Stimulated activated CD8-positive, alpha-beta memory T cell treated with anti-CD3 and anti-CD28 coated beads, Interleukin-7, amount 100 ng/mL, for 1 hour (primary cell): ENCODE measurements at places on chromosomes 2 and 18.

DNA sequence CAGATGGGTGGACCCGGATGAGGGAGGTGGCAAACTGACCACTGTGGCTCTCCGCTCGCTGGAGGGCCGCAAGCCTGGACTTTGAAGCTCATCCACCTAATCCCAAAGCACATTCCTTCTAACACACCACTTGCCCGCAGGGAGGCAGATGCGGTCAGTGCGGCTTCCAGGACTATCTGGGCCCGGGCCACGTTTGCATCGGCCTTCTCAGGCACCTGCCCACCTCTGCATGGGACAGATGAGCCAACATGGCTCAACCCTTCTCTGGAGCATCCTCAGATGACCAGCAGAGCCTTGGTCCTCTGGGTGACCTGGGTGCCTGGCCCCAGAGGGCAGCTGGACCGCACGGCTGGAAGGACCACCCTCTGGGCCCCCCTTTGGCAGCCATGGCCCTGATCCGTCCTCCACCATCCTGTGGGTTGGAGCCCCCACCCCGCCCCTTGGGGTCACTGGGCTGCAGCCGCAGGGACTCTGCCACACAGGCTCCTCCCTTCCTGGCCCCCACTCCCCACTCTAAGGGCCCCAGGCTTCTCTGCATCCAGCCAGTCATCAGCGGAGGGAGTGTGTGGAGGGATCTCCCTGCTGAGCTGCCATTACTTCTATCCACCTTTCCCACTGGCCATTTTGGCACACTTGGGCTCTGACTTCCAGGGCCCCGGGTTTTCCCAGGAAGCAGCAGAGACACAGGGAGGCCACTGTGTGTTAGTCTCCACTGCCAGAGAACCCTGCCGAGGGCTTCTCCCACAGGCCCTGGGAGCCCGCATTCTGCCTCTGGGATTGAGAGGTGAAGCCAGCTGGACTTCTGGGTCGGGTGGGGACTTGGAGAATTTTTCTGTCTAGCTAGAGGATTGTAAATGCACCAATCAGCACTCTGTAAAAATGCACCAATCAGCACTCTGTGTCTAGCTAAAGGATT lies 12.3 kb downstream of the HDAC4 start:
- no peak for DNase-seq

- DNase-seq: no peak
Measured at GRCh38 chr2:240620859-240621258, 4.4 kb upstream of the GPR35 start.

- DNase-seq: no peak
Measured at GRCh38 chr2:23718931-23719700, 207.8 kb downstream of the ATAD2B start.

- DNase-seq: no peak
Measured at GRCh38 chr2:43566461-43566729, 29.4 kb downstream of the THADA start.

DNA sequence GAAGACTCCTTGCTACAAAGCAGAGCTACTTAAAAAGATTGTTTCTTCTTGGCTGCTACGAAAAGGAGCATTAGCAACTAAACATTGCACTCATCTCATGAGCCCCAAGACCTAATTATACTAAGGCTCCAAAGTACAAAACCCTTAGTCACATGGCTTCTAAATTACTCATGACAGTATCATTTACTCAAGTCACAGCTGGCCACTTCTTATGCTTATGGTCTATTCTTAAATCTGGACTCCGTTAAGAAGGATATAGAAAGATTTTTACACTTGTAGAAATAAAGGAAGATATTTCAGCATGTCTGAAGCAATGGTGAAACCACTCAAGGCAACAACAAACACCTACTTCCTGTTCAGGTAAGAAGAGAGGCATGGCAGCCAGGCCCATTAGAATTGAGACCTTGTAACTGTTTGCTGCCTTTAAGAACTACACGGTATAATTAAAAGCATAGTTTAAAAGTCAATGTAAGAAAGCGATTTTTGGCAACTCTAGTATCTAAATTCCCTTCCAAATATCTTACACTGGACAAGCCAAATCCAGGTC lies 12.7 kb downstream of the ANKRD44 start:
- DNase-seq: no peak

DNA sequence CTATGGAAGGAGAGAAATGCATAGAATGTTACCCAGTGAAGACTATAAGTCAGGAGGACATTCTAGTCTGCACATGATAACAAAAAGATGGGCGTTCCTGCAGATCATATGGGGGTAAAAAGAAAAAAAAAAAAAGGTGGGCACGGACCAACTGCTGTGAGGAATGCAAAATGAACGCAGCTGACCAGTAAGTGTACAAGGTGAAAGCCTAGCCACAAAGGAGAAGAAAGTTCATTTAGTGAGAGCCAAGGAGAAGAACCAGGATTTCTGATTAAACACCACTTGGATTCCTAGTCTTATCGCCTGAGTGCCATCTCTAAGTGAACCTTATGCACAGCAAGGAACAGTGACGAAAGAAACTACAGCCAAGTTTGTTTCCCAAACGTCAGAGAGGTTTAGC lies 26.5 kb downstream of the RBMS1 start:
- no peak for DNase-seq

GRCh38 chr2:173388795-173389194 lies 34.1 kb downstream of the CDCA7 start:
- no peak for DNase-seq

- no peak for DNase-seq
Measured at GRCh38 chr2:189218236-189218635, 38.7 kb upstream of the COL5A2 start.

DNA sequence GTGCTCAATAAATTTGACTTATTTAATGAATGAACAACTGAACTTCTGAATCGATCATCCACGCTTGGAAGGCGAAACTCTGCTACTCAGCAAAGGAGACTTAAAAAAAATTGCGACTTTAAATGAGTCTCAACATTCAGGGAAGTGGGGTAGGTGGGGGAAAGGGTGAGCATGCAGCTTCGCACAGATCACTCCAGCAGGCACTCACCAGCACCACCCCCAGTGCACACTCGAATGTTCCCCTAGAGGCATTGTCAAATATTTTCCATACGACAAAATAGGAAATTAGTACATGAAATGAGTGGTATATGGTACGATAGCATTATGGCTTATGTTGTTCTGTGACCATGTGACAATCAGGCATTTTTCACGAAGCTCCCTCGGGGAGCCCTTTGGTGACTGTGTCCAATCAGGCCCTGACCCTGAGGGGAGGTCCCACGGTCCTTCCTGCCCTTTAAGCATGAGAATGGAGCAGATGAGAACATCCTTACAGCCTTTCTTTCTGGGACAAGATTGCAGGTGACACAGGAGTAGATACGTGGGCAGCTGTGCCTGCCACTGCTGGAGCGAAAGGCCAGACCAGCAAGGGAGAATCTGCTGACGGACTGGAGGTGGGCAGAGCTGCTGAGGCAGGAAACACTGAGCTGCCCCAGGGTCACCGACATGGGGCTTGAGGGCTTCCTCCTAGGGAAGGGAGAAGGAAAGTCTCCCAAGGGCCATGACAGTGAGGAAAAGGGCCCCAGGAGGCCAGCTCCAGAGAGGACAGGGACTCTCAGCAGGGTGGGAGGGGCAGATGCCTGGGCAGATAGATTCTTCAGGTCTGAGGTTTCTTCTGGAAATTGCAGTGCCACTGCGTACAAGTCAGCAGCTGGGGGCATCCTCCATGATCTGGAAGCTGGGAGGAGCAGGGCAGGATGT lies 101.3 kb upstream of the ID2 start:
- DNase-seq: no peak

GRCh38 chr2:209147981-209148380 lies 275.9 kb upstream of the MAP2 start:
- no peak for DNase-seq

DNA sequence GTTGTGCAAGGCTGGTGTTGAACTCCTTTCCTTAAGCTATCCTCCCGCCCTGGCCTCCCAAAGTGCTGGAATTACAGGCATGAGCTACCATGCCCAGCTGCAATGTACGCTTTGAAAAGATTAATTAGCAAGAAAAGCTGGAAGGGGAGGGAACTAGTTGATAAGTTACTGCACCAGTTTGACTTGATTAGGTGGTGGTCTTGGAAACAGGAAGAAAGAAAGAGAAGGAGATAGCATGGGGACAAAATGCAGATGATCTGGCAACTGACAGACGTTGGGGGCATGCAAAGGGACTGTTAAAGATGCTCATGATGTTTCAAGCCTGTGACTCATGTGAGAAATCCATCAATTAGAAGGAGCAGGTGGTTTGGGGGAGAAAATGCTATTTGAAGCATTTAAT lies 68.6 kb downstream of the PLEKHM3 start:
- DNase-seq: no peak

- no peak for DNase-seq
Measured at GRCh38 chr2:156189143-156189542, 143.4 kb downstream of the NR4A2 start.

DNA sequence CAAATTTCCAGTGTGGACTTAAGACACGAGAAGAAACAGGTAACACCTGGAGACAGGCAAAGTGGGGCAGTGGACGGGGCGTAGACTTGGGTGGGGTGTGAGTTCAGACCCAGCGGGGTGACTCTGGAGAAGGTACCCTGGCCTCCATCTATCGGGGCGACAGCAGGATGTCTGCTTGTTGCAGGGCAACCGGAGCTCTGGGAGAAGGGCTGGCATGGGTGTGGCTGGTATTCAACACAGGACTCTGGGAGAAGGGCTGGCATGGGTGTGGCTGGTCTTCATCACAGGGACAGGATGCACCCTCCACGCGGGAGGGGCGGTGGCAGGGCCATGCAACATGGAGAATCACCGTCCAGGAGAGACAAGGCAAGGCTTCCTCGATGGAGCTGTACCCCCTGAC lies 198.5 kb downstream of the HDAC4 start:
- DNase-seq: no peak

DNA sequence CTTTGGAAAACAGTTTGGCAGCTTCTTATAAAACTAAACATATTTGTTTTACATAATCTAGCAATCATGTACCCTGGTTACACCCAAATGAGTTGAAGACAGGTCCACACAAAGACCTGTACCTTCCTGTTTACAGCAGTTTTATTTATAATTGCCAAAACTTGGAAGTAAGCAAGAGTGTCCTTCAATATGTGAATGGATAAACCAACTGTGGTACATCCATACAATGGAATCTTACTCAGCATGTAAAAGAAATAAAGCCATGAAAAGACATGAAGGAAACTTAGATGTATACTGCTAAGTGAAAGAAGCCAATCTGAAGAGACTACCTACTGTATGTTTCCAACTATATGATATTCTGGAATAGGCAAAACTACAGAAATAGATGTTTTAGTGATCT lies 23.7 kb downstream of the ORC4 start:
- DNase-seq: no peak

GRCh38 chr18:10297086-10297485 lies 157.3 kb upstream of the APCDD1 start:
- no peak for DNase-seq

DNA sequence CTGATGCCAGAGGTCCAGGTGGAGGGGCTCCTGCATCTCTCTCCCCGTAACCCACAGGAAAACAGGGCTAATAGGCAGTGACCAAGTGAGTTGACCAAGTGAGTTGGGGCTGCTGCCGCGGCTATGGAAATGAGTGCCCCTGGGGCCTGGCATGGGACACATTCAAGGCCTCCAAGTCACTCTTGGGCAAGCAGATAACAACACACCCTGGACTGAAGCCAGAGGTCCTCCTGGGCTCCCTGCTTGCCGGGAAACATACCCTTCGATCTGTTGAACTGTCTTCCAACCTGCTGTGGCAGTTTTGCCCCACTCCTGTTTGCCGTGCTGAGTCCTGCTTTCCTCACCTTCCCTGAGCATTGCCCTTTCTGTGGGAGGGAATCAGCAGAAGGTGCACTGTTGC lies 89.2 kb downstream of the LIPG start:
- DNase-seq: no peak

DNA sequence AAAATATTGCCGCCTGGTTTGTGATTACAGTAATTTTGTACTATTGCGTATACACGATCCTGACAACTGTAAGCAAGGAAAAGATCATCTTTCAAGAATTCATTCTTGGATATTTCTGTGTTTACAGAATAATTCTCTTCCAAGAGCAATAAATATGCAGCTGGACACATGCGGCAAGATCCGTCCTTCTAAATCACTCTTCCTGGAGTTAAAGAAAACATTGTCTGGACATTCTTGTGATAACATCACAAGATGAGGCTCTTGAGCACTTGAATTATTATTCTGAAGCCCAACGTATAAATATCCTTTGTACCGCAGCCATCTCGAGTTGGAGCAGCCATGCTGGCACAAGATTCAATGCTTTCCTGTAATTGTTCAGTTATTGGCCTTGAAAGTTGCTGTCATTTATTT lies 9.9 kb downstream of the FHL2 start:
- no peak for DNase-seq

GRCh38 chr18:3554091-3554601 lies 104.2 kb downstream of the TGIF1 start:
- no peak for DNase-seq

GRCh38 chr2:225274751-225275150 lies 124.8 kb upstream of the NYAP2 start:
- DNase-seq: no peak

GRCh38 chr2:67567886-67568285 lies 170.8 kb downstream of the ETAA1 start:
- no peak for DNase-seq

- DNase-seq: no peak
Measured at GRCh38 chr18:38358805-38359657, 793.4 kb upstream of the CELF4 start.

GRCh38 chr2:129233166-129233565 lies 746.3 kb upstream of the RAB6C start:
- DNase-seq: no peak

DNA sequence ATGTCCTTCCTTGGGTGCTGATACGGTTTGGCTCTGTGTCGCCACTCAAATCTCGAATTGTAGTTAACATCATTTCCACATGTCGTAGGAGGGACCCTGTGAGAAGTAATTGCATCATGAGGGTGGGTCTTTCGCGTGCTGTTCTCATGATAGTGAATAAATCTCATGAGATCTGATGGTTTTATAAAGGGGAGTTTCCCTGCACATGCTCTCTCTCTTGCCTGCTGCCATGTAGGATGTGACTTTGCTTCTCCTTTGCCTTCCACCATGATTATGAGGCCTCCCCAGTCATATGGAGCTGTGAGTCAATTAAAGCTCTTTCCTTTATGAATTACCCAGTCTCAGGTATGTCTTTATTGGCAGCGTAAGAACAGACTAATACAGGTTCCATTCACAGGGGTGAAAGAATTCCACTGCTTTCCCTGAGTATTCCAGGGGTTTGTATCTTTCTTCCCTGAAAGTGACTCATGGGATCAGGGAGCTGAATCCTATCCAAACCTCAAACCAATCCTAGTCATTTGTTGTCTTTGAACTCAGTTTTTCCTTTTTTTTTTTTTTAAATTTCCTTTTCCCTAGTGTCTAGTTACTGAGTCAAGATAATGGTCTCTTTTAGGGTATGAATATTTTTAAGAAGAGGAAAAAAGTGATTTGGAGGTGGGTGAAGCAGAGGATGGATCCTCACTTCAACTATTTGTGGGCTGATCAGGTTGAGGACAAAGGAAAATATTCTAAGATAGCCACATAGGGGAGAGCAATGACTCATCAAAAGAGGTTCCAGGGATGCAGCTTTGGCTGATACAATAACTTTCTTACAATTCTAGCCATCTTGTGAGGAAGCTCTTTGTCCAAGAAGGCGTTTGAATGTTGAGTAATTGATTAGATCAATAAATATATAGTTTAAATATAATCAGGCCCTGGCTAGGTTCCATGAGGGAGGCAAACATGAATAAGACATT lies 19.5 kb upstream of the KCNE4 start:
- no peak for DNase-seq
